AML-193 (cell line): ENCODE measurements at places on chromosomes 7 and 10.

DNA sequence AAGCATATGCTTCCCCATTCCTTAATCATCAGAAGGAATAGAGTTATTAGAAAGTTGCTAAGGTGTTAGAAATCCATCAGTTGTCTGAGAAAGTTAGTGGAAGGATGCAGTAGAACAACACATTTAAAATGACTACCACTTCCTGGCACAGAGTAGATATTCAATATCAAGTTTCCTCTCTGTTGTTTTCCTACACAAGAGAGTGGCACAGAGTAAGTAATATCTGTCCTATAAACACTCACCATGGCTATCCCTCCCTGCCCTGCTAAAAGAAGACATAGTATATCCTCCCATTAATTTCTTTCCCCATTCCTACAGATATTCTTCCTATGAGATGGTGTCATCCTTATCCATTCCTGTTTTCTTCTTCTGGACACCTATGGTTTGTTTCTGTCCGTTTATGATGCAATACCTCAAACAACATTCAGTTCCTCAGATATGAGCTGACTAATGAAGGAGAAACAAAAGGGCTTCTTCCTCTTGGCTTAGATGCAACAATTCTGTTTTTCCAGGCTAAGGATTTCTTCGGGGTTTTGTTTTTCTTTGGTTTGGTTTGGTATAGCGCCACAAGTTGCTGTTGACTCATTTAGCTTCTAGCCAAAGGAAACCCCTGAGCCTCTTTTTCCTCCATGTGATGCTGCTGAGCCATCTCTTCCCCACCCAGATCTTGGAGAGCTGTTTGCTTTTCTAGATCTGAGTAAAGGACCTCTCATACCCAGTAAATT is 32.9 kb upstream of the BPGM start:
- peak; percentile 53 for DNase-seq

- DNase-seq: no peak
Measured at GRCh38 chr10:69389827-69390490, 26.8 kb downstream of the TACR2 start.

- no peak for DNase-seq
Measured at GRCh38 chr7:130142654-130143333, 62.4 kb downstream of the TMEM209 start.

DNA sequence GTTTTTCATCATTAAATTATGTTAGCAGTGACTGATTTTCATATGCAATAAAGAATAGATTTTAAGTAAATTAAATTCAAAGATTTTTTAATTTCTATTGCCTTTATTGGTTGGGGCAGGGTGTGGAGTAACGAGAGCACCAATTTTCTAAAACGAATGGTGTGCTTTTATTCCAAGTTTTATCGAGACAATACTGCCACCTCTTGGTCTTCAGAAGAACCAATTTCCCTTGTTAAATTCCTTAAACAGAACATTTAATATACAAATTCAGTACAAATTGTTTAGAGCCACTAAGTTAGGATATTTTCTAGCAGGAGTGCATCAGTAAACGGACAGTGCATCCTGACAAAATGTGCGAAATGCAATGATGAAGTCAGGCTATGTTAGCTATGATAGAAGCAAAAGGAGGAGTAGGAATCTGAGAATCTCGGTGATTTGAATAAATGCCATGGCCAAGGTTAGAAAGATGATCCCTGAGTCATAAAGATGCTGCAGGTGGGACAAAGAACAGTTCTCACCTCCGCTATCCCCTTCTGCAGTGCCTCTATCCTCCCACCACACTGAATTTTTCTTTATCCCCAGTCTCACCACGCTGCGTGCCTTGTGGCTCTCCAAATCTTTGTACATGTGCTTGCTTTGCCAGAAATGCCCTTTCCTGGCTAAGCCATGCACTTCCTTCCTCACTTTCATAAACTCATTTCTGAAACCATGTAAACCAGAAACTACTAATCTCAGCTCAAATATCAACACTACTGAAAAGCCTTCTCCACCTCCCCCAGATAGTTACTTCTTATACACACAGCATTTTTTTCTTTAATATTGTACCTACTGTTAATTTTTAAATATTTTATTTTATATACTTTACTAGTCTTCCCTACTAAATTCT is 31.9 kb upstream of the AGBL3 start:
- peak; percentile 47 for DNase-seq

GRCh38 chr7:22469371-22470143 is 30.4 kb downstream of the STEAP1B start:
- DNase-seq: no peak

DNA sequence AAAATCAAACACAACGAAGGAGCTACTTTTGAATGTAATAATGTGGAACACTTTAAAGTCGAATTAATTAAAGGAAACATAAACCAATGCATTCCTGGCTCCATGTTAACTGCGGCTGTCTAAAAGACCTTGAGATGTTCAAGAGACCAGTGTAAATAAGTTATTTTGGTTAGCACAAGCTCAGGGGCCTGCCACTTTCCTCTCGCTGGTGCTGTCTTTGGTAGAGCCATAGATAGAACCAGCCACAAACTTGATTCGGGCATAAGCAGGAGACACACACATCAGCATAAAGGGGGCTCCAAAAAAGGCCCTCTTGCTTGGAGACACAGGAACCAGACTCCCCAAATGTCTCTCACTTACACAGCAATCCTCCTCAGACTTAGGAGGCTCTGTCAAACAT is 121.6 kb upstream of the TBX20 start:
- DNase-seq: no peak

- DNase-seq: no peak
Measured at GRCh38 chr7:129773328-129773731, 161.8 kb downstream of the NRF1 start.

- no peak for DNase-seq
Measured at GRCh38 chr10:13751191-13751764, 164.5 kb downstream of the PRPF18 start.

- DNase-seq: peak; percentile 35
Measured at GRCh38 chr10:80684259-80684658, 146.6 kb downstream of the SH2D4B start.

DNA sequence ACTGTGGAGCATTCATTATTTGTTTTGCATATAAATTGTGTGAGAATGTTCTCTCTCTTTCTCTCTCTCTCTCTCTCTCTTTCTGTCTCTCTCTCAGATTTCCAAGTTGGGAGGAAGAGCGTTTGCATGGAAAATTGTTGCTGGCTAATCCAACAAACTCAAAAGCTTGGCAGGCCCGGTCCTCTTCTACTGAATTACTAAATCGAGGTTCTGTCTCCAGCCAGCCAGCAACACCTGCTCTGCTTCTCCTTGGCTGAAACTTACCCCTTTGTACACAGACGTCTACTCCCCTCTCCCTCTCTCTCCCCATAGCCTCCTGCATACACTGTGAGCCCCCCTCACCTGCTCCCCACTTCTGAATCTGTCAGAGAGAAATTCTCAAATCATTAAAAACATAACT is 996.4 kb upstream of the AUTS2 start:
- no peak for DNase-seq

DNA sequence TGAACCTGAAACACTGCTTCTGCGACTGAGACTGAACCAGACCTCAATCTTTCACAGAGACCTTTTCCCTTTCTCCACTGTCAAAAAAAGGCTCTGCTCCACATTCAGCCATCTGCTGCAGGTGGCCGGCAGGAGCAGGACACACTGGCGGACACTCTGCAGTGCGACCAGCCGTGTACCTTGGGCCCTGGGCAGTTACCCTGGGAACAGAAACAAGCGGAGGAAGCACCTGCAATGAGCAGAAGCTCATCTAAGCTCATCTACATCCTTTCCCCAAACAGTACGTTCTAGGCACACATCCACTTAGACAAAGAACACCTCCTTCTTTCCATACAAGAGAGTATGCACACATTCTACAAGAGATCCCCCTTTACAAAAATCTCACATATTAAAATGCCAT is 22.8 kb downstream of the VOPP1 start:
- no peak for DNase-seq

DNA sequence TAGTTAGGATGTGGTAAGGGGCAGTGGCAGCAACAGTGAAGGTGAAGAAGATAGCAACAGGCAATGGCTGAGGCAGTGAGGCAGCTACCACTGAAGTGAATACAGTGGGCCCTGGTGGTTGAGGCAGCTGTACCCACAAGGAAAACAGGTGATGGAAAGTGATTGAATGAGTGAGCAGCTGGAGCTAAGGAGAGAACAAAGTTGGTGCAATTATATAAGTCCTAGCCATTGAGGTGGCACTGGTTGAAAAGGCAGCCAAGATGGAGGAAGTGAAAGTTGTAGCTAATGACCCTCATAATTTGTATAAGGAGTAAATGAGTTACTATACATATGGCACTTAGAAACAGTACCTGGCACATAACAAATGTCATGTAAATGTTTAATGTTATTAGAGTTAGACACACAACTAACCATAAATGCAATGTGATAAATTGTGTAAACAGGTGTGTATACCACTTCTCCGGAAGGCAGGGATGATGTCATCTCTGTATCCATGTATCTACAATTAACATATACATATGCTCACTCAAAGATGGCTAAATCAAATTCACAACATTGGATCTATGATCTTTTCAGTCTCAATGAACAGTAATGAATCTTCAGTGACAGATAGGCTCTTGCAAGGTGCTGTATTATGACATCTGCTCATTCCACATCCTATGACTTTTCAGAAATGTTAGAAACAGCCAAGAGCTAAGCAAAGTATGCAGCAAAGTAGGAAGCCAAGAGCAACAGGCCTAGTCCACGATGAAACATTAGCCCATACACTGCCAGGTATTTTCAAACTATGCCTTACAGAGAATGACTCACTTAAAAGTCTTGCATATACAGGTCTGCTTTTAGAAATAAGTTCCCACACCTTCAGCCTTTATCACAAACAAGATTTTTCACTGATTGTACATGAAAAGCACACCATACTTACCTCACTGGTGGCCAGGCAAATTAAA is 10.7 kb downstream of the XPNPEP1 start:
- no peak for DNase-seq

- peak; percentile 93 for DNase-seq
Measured at GRCh38 chr7:33050535-33051318, 11.8 kb downstream of the NT5C3A start.

DNA sequence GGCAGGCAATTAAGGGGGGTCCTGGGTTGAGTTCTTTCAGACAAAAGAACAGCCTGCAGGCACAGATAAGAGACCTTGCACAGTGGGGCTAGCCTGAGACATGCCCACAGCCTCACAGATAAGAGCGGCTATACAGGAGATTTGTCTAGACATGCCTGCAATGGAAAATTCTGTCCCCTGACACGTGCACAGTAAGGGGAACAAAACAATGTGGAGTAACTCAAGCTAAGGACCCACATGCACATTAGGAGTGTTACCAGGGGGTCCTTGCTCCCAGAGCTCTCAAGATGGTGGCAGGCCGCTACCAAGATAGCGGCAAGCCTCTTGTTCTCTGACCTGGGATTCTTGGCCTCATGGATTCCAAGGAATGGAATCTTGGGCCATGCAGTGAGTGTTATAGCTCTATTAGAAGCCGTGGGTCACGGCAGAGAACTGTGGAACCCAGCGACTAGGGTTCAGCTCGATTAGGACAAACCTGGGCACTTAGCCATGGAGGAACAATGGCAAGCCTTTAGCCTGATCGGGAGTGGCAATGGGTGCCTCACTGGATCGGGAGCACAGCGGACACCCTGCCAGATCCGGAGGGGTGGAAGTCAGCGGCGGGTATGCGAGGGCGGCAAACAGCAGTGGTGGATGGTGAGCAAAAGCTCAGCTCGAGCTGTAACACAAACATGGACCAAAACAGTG is 196.9 kb downstream of the CCSER2 start:
- DNase-seq: no peak

GRCh38 chr7:82669141-82669540 is 225.6 kb upstream of the CACNA2D1 start:
- no peak for DNase-seq

- DNase-seq: no peak
Measured at GRCh38 chr10:19791032-19791431, 25.2 kb upstream of the PLXDC2 start.

DNA sequence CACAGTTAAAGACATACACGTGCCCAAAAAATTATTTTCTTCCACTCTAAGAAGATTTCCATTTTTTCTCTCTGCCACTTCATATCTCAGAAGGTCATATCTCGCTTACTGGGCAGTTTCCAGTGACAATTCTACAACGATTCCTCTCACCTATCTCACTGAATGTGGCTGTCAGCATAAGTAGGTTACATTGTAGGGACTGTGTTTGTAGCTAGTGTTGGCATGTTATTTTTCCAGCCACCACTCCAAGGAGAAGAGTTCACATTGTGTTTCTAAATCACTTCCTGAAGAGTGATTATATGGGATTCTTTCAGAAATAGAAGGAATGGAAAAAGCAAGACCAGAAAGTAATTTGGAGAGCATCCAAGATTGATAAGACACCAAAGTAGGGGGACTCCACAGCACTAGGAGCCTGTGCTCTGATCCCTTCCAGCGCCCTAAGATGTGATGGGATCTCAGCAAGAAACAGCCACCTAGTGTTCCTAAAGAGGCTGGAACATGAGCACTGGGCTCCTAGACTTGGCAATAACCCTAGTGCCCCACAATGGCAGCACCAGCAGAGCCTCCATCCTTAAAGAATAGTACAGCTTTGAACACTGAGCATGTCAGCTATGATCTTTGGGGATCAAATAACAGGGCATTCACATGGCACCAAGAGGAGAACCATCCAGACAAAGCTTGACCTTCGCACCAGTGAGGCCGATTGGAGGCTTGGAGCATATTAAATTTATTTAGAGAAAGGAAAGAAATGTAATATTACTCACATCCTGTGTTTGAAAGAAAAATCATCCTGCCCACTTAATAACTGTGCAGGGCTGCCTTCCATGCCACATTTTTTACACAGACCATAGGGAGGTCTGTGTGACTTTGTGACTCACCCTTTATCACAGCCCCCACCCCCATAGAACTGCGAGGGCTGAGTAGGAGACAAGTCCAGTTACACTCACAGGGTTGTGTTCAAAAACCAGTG is 51.8 kb downstream of the CAV1 start:
- no peak for DNase-seq

- DNase-seq: no peak
Measured at GRCh38 chr10:33815776-33816175, 481.3 kb upstream of the NRP1 start.

DNA sequence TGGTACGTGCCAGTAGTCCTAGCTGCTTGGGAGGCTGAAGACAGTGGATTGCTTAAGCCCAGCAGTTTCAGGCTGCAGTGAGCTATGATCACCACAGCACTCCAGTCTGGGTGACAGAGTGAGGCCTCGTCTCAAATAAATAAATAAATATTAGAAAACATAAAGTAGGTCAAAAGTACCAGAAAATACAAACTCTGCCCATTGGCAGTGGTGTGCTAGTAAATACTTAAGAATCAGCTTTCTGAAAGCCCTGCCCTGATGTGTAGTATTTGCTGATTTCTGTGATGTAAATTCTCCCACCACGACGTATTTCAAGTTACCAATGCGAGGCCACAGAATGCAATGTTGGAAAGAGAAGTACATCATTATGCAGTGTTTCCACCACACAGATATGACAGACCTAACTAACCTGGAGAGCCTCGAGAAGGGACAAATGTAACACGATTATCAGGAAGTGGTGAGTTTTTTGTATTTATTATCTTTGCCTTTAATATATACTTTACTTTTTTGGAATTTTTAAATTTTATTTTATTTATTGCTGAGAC is 11.8 kb upstream of the MAP3K8 start:
- no peak for DNase-seq
